Sigmoid colon (tissue), 7 donors: ENCODE measurements at places on chromosomes 11 and 22. TPM values are rescaled to one million over a fixed set of nuclear protein-coding genes. Genes with fewer than 3 reads are reported as not detected.

GRCh38 chr11:20061776-20062175 is 98.5 kb downstream of the DBX1 start:
- DNase-seq: no peak

DNA sequence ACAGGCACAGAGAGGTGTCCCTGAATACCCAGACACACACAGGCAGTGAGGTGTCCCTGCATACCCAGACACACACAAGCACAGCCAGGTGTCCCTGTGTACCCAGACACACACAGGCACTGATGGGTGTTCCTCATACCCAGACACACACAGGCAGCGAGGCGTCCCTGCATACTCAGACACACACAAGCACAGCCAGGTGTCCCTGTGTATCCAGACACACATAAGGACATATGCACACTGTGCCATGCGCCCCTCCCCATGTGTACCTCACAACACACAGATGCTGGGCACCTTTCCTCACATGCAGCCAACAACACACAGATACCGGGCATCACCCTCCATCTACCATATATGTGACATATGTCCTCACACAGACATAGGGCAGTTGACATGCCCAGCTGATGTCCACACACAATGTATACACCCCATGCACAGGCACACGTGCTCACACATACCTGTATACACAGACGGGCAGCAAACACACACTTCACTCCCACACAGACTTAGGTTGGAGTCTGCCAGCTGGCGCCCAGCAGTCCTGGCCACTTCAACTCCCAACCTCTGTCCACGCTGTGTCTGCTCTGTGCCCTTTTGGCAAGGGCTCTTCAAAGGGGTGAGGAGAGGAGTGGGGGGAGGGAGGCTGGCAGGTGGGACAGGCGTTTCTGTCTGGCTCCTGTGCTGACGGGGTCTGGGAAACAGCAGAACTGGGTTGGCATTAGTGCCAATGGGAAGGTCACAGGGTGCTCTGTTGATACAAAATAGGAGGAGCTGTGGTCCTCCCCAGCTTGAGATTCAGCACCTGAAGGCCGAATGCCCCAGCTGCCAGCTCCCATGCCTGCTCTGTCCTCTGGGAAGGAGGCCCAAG is 69.4 kb upstream of the ALX4 start:
- DNase-seq: no peak

The KDM4E gene
- not detected for total RNA-seq

DNA sequence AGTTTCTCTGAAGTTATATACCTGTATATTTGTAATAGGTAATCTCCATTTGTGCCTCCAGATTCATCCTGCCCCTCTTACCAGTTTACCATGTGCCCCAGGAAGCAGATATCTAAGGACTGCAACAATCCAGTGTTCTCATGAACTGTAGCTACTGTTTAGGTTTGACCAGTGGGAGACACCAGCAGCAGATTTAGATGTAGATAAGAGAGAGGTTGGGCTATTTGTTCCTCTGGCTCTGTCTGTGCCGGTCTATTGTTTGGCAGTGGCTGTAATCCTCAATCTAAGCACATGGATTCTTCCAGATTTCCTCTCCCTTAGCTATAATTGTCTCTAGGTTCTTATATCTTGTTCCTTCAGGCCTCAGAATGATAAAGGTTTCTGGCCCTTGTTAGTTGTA is 88.4 kb downstream of the ANO3 start:
- DNase-seq: no peak

DNA sequence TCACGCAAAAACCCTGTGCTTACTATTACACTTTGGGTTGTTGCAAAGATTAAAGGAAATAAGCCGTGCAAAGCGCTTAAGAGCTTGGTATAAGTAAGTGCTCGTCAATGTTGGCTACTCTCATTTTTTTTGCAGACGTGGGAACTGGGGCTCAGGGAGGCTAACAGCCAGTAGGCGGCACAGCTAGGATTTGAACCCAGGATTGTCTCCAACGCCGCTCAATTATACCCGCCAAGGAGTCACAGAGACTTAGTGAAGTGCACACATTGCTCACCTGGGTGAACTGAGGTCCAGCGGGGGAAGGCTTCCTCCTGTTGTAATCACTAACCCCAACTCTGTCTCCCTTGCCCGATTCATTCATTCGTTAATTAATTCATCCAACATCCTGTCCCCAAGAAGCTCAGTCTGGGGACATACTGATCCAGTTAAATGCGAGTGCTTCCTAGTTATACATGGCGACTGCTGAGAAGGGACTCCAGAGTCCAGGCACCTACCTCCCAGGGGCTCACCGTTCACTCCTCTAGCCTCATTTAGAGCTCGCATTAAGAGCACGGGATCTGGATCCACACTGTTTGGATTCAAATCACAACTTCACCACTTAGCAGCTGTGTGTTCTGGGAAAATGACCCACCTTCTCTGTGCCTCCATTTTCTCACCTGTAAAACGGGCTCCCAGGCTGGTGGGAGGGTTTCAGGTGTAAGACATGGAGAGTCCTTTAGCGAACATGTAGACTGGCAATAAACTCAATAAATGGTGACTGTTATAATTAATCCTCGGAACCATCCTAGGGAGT is 838 bp upstream of the MTFP1 start:
- no peak for DNase-seq

- DNase-seq: no peak
These were observed 88.5 kb upstream of the ALX4 start for GRCh38 chr11:44398266-44399030.

DNA sequence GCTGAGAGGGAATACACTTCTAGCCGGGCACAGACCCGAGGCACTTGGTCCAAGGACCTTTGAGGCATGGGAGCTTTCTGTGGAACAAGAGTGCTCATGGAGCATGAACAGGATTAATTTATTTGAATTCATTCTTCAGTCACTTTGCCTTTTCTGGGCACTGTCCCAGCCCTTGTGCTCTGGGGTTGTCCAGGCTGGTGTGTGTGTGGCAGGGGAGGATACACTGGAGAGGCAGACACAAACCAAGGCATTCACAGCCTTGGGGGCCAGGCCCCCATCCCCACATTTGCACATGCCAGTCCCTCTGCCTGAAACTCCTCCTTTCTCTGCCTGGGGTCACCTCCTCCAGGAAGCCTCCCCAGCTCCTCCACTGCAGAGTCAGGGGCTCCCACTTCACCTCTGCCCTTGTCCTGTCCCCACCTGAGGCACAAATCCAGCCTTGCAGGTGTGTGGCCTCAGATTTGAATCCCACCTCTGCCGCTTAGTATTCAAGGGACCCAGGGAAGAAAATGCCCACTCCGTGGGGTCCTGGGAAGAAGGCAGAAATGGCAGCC is 55.5 kb downstream of the MYO7A start:
- DNase-seq: no peak

The PLAAT3 gene
- total RNA-seq: 59.9 TPM
